ENCODE measurements at places on chromosomes 5 and 9.

- no peak for DNase-seq
Measured at GRCh38 chr5:76111477-76112174, 28.4 kb downstream of the SV2C start.

DNA sequence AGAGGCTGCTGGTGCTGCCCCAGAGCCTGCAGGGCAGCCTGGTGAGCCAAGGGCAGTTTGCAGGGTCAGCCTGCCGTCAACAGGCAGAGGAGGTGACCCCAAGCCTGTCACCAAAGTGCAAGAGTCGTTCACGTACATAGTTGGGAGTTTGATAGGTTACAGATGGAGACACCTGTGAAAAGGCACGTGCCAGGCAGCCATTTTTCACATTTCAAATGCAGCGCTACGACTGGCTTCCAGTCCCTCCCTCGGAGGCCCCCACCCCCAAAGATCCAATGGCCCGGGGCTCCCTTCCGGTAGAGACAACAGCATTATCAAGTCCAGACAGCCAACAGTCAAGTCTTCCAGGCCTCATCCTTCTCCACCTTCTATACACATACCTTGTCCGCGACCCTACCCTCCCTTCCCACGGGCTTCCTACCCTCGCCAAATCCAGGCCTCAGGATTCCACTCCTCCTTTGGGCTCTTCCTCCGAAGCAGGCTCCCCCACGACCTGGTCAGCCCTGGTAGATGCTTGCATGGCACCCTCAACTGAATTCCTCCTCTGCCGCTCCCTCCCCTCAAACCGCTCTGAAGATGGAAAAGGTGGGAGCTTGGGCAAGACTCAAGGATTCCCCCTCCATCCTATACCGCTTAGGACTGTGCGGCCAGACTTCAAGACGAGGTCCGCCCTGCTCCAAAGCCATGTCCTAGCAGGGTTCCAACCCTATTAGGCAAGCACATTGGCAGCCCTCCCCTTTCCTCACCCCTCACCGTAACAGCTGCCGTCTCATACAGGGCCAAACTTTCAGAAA, 13.2 kb downstream of the HNRNPH1 start:
- no peak for DNase-seq

DNA sequence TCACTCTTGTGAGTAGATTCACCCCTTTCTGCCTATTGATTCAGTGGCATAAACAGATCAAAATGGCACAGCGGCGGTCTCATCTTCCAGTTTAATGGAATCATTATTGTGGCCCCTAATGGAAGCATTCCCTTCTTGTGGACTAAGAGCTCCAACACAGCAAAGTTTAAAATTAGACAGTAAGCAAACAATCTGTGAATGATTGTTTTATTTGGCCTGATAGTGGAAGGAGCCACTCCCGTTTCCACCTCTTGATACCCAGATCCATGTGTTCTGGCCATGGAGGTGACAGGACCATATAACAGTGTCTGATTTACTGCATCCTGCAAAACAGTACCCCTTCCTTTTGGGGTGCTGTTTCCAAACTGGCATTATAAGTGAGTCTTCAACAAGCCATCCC, 41.2 kb upstream of the BARX1 start:
- DNase-seq = no peak

- no peak for DNase-seq
Measured at GRCh38 chr5:96692441-96692840, 30.3 kb downstream of the CAST start.

DNA sequence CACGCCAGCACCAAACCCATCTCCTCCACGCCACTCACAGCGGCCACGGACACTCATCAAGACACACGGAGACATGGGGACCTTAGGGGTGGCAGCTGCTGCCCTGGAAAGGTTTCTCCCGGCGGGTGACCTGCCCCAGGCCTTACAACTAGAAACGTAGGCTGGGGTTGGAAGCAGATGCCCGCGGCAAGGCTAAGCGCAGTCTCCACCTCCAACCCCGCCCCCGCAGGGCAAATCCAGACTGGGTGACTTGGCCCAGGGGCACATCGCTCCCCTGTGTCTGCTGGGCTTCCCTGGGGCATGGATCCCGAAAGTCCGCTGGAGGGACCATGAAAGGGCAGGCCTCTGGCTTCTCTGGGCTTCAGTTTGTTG, 12.0 kb upstream of the ASS1 start:
- no peak for DNase-seq

DNA sequence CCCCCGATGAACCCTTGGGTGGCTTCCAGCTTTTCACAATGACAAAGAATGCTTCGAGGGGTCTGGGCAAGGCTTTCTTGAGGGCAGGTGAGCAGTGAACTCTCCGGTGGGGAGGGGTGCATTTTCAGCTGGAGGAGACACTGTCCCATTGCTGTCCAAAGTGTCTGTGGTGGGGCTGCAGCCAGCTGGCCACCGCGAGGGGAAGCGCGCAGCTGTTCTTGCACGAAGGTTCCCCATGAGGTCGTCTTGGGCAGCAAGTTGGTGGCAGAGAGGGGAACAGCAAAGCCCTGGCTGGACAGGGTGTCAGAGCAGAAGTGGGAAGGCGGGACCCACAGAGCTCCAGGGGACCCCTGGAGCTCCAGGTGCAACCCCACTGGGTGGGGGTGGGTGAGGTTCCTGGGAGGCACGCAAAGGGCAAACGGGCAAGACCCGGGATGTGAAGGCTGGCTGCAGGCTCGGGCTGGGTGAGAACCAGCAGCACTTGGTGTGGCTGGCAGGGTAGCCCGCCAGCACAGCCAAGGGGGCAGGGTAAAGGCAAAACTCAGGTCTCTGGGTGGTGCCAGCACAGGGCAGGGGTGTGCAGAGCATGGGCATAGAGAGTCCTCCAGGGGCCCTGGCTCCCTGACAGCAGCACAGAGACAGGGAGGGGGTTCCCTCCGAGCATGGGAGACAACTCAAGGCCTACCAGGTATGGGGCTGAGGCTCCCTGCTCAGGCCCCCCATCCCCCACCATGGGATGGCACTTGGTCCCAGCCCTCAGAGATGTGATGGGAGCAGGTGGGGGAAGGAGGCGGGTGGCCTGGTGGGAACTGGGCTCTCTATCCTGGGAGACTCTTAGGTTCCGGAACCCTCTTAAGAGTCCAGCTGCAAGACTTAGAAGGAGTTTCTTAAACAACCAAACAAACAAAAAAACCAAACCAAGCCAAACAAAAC, 26.6 kb downstream of the TSPAN17 start:
- DNase-seq = no peak
